ENCODE measurements at places on chromosomes 2 and 18. TPM values are rescaled to one million over a fixed set of nuclear protein-coding genes. Genes with fewer than 3 reads are reported as not detected.

The CAPN14 gene
- total RNA-seq: 3.3 TPM

The ZSWIM2 gene
- total RNA-seq: not detected

The FER1L5 gene
- not detected for total RNA-seq

The TCF4 gene
- total RNA-seq: 270 TPM

DNA sequence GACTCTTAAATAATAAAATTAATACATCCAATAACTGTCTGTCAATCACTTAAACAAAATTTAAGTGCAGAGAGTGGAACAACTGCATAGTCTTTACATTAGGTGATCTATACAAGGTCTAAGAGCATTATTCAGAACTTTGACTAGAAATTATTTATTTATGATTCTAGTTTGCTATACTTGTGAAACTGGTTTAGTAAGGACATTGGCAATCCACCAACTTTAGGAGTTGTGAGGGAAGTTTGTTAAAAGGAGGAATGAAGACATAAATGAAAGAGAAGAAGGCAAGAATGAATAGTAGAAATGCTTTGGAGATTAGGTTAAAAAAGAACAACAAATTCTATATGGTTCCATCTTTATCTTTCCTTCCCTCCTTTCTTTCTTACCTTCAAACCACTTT is 217.5 kb downstream of the GPD2 start:
- no peaks in the 10 kb centered on the region for H3K27me3 ChIP-seq
- no peak overlapping the region for H3K4me3 ChIP-seq
- no peak for DNase-seq
- H3K27ac ChIP-seq: no peak overlapping the region

GRCh38 chr2:79757526-79757925 is 244.7 kb downstream of the CTNNA2 start:
- no peak overlapping the region for H3K27ac ChIP-seq
- H3K4me3 ChIP-seq: no peak overlapping the region
- no peaks in the 10 kb centered on the region for H3K27me3 ChIP-seq
- no peak for DNase-seq
- H3K4me1 ChIP-seq: no peaks in the 10 kb centered on the region

GRCh38 chr18:5393779-5394178 is 98.3 kb upstream of the ZBTB14 start:
- H3K36me3 ChIP-seq: no peaks in the 10 kb centered on the region
- DNase-seq: no peak
- no peaks in the 10 kb centered on the region for H3K4me1 ChIP-seq
- no peak overlapping the region for H3K27ac ChIP-seq
- H3K4me3 ChIP-seq: no peak overlapping the region
- H3K27me3 ChIP-seq: no peaks in the 10 kb centered on the region
